Activated CD8-positive, alpha-beta memory T cell treated with anti-CD3 and anti-CD28 coated beads for 48 hours (primary cell): ENCODE measurements at places on chromosomes 11 and 22.
A peak's percentile ranks its signal among the peaks of the same experiment; 100 is the strongest.

DNA sequence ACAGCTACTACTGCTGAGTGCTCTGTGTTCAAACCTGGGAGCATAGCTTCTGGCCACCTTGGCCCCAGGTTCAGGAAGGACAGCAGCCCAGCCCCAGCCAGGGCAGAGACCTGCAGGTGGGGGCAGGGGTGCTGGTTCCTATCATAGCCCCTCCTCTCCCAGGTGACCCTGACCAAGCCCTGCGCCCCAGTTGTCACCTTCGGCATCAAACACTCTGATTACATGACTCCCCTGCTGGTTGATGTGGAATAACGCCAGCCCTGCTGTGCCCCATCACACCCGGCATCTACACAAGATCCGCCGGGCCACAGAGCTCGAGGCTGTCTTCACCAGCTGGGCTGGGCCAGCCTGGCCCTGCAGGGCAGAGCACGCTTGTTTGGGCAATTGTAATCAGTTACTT, 6.9 kb downstream of the SCGB1C1 start:
- no peak for DNase-seq

GRCh38 chr11:68806931-68807844, 34.5 kb downstream of the CPT1A start:
- no peak for DNase-seq

GRCh38 chr22:37249986-37250385, 5.9 kb upstream of the RAC2 start:
- no peak for DNase-seq

DNA sequence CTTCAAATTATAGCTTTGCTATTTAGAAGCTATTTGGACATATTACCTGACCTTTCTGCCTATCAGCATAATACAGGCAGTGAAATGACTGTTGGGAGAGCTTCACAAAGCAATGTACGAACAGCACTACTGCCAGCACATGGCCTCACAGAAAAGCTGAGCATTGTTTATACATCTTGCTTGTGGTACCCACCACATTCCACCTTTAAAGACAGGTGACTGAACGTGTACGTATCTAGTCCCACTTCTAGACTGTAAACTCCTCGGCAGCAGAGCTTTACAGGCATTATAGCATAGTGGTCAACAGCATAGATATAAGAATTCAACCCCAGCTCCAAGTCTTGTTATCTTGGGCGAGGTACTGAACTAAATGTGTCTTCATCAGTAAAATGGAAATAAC, 1.6 kb downstream of the JOSD1 start:
- DNase-seq, result no peak

GRCh38 chr11:128463371-128463829, 124.0 kb downstream of the ETS1 start:
- DNase-seq, result no peak

- DNase-seq, result no peak
These were observed at the start of gene KREMEN1 for GRCh38 chr22:29072979-29073617. Gene KREMEN1 (plus strand): TSS chr22:29073035. CDS start chr22:29073131, 96 bp downstream.

DNA sequence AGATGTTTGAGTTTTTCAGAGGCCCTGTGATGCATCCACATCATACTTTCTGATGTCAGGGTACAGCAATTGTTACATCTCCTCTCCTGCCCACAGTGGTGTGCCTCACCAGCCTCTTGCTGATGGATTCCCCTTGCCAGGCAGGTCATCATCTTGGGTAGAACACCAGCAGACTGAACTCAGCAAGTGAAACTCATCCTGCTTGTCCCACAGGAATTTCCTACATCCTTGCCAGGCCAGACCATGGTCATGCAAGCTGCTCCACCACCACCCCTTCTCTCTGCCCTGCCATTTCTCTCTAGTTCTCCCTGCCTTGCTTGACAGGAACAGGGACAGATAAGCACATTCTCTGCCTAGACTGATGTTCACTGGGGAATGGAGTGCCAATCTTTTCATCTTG, 85.9 kb downstream of the PAX6 start:
- no peak for DNase-seq

DNA sequence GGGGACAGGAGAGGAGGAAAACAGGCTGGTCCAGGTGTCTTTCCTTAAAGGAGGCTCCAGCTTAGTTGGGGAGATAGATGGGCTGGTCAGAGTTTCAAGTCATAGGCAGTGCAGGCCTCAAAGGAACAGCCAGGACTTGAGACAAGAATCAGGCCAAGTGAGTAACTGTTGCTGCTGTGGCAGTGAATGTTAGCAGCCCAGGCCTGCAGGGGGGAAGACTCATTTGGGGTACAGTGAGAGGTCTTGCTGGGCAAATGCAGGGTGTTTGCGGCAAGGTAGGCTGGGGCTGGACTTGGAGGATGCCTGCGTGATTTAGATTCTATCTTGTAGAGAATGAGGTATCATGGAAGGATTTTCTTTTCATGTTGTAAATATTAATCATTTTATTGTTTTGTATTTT, 24.1 kb downstream of the PTPRJ start:
- DNase-seq, result no peak

DNA sequence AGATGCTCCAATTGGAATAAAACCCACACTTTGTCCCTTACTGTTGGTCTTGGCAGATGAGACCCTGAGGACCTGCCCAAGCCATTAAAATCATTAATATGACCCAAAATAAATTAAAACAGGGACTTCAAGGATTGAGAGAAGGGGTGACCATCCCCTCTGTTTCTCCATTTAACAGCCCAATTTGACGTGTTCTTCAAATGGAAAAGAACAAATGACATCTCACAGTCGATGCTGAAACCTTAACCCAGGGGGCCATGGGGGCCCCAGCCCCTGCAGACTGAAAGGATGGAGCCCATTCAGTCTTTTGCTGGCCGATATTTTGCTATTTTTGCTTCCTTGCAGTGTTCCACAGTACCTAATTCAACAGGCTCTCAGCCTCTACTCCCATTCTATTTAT, 20.5 kb downstream of the ZNF74 start:
- no peak for DNase-seq

GRCh38 chr11:121389651-121390050, 62.5 kb upstream of the SORL1 start:
- no peak for DNase-seq

GRCh38 chr11:8315463-8315862, 51.8 kb upstream of the LMO1 start:
- no peak for DNase-seq

DNA sequence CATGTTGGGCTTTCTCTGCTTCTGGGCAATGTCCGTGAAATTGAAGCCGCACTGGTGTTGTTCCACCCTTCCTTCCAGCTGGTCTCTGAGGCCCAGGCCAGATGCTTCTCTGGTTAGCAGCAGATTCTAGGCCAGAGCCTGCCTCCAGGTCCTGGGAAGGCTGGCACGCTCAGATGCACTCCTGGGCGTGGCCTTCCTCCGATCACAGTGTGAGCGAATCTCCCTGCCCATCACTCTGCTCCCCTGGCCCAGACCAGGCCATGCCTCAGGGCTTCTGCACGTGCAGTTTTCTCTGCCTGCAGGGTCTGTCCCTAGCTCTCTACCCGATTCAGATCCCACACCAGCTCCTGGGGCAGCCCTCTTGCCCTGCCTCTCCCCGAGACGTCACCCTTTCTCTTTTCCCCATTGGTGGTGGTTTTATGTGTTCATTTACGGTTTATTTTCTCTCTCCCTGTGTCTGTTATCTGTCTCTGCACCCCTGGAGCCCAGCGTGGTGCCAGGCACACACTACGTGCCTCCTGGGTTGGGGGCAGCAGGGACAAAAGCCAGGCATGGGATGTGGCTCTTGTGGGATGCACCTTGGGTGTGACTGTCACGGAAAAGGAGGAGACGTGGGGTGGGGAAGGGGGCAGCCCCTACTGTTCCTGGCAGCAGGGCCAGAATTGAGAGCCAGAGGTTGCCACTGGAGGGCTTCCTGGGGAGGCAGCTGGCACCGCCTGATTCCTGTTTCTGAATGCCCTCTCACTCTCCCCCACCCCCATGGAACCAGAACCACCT, 66.0 kb downstream of the KCNQ1 start:
- DNase-seq, result no peak

- DNase-seq, result no peak
These were observed 20.9 kb downstream of the DKK3 start for GRCh38 chr11:11987503-11988022.

DNA sequence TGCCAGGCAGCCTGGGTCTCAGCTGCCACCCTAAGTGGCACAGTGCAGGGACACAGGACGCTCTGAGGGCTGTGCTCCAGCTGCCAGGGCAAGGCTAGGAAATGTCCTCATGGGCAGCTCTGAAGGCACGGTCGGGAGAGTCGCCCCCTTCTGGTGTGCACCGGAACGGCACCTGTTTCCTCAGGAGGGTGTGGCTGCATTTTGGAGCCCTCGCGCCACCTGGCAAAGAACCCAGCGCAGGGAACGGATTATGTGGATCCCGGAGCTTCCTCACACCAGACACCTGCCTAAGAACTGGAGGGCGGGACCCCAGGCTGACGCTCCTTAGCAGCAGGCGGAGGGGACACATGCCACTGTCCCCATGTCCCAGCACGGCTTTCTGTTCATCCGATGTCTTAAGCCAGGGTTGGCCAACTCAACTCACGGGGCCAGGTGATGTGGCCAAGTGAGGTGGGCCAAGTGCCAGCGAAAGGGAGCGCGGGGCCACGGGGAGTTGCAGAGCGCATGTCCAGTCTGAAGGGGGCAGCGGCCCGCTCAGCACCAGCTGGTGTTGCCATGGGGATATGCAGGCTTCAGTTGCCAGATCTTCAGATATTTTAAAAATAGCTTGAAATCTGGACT, 5.1 kb upstream of the SLC22A8 start:
- peak; percentile 15 for DNase-seq

DNA sequence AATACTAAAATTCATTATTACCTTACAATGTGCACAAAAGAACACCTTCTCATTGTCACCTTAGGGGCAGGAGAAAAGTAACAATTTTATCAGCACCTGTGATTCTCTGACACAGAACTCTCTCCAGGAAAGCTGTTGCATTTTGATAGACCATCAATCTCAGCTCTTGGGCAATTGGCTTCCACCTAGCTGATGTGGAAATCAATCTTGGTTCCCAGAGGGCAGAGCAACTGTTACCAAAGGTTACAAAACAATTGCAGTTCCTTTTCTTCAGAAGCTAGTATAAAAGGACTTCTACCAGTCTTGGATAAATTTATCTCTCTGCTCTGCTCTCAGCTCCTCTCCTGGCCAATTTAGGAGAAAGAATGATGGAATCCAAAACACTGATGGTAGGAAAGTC, 157.8 kb upstream of the DDI1 start:
- DNase-seq, result no peak

- peak; percentile 46 for DNase-seq
These were observed 14.2 kb downstream of the DTX4 start for GRCh38 chr11:59186130-59186594.

- DNase-seq, result no peak
These were observed at the start of gene EFEMP2 for GRCh38 chr11:65872586-65873317. Gene EFEMP2 (minus strand): TSS chr11:65872800. CDS start chr11:65872354, 446 bp downstream.

GRCh38 chr22:48510599-48510998, 1317.1 kb downstream of the BRD1 start:
- DNase-seq, result no peak

- DNase-seq, result no peak
These were observed 539.3 kb downstream of the OPCML start for GRCh38 chr11:132992838-132993631.

DNA sequence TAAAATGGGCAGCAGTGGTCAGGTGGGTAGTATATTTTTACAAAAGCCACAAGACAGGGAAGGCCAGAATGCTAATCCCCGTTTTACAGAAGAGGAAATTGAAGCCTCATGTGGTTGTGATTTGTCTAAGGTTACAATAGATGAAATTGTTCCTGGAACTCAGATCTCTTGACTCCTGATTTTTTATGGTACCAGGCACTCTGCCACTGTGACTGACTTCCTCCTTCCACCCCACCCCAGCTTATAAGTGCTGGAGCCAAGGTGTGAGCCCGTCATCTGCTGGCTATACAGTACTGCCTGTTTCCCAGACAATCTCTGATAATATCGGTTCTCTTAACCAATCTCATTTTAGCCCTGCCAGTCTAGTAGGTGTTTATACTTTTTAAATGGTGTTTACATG, 1.9 kb downstream of the SLC5A1 start:
- DNase-seq, result no peak

DNA sequence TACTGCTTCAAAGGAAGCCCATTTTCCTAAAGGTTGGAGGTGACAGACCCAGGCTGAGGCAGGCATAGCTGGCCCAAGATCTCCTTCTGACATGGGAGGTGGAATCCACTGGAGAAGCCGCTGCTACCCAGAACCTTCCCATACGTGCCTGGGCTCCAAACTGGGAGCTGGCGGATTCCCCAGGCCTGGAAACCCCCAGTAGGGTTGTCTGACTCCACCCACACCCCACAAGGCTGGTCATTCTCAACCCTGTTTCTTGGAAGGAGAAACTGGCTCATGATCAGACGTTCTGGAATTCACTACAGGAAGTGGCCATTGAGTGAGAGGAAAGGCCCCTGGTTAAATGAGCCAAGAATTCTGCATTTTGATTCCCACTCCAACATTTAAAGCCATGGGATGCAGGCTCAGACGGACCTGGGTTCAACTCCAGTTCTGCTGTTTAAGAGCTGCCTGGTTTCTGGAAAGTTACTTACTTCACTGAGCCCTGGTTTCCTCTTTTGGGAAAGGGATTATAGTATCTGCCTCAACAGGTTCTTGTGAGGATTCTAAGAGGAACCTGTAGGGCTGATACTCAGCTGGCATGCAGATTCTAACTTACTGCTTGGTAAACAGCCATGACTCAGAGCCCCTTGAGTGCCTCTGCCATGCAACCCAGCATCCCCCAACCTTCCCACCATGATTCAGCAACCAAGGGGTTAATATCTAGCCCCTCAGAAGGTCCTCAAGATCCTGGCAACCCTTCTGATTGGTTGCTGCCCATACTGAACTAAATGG, 19.4 kb upstream of the TSKU start:
- DNase-seq, result no peak

- DNase-seq, result no peak
These were observed 65.6 kb upstream of the FAR1 start for GRCh38 chr11:13602844-13603243.

GRCh38 chr11:63099555-63099954, 44.5 kb downstream of the SLC22A24 start:
- DNase-seq, result no peak

GRCh38 chr11:45048313-45048841, 97.7 kb upstream of the TP53I11 start:
- no peak for DNase-seq

- DNase-seq, result no peak
These were observed 45.9 kb upstream of the ARHGAP32 start for GRCh38 chr11:129237880-129238638.

GRCh38 chr22:43438666-43439347, 27.0 kb downstream of the MPPED1 start:
- DNase-seq, result no peak

DNA sequence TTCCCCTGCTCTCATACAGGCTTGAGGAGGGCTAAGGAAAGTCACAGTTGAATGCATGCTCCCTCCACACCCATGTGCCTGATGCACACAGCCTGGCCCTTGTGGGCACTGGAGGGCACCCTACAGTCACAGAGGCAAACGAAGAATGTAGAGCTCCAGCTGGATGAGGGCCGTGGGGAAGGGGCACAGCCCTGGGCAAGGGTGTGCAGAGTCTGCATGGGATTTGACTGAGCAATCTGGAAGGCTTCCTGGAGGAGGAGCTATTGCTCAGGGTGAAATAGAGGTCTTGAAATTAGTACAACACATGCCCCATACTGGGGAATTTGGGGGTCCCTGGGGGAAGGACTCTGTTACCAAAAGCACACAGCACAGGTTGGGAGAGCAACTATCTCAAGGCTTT, 64.0 kb downstream of the KCNQ1 start:
- DNase-seq, result no peak

- DNase-seq, result no peak
These were observed 5.1 kb upstream of the ARFGAP3 start for GRCh38 chr22:42862045-42862734.
